NCI-H2081 (cell line): ENCODE measurements at places on chromosomes 7 and 10.

GRCh38 chr7:155739538-155740143 lies 72.6 kb downstream of the SHH start:
- DNase-seq: no peak

DNA sequence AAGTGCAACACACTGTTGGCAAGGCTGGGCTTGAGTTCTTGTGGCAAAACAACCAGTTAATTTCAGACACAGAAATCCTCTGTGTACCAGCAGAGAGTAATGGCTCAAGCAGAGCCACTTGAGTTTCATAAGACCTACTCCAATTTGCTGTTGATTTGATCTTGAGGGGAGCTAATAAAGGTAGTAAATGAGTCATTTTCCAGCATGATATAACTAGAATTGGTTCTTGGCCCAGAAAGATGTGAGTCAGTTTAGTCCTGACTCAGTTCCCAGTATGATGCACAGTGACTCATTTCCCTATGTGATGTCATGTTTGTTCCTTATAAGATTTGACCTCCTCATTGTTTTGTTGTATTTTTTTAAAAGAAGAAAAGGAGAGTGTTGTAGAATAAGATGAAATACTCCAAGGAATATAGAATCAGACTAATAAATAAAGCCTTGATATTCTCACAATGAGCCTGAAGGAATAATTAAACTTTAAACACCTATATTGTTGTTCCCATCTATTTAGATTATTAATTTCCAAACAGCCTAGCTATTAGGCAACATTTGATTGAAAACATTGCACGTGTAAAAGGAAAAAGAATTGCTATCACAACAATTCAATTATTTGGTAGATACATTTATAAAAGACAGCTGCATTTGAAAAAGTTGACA lies 186.2 kb downstream of the REEP3 start:
- no peak for DNase-seq

DNA sequence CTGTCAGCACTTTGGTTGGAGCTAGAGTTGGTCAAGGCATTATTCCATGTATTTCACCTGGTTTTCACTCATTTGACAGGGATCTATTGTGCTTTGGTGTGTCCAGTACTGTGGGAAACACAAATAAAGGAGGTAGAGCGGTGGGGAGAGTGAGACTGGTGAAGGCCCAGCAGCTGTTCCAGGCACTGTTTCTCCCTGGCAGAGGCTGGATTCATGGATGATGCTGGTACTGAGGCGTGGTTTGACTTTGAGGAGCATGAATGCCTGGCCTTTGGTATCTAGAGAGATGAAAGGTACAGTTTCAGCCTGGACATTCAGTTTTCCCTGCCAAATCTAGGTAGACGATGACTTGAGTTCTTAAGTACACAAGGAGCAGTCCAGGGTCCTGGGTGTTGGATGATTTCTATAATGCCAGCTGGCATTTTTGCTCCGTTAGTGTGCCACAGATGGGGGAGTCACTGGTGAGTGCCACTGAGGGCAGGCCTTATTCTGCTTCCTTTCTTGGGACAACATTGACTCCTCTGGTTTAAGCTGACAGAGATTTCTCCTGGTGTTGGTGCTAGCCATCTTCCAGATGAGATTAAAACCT lies 162.2 kb upstream of the BMPER start:
- no peak for DNase-seq

GRCh38 chr10:28020080-28020860 lies 21.4 kb upstream of the ODAD2 start:
- no peak for DNase-seq

- DNase-seq: no peak
Observed at GRCh38 chr10:48279081-48279751, 4.7 kb upstream of the FRMPD2 start.

GRCh38 chr10:114304571-114305421 lies 65.7 kb downstream of the VWA2 start:
- DNase-seq: peak; percentile 47

DNA sequence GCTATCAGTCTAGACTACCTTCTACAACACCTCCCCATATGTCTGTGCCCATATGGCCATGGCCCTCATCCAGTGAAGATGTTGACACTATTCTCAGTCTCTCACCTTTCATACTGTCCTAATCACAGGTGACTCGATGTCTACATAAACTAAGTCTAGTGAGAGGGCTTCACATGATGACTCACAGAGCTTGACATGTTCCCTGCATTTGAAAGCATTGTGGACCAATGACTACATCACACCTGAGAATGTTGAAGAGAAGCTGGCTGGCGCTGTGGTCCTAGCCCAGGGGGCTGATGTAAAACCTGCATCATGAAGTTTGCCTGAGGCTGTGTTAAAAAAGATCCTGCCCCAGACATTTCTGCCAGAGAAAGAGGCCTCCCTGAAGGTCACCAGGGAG lies 167.2 kb downstream of the NPSR1 start:
- no peak for DNase-seq

DNA sequence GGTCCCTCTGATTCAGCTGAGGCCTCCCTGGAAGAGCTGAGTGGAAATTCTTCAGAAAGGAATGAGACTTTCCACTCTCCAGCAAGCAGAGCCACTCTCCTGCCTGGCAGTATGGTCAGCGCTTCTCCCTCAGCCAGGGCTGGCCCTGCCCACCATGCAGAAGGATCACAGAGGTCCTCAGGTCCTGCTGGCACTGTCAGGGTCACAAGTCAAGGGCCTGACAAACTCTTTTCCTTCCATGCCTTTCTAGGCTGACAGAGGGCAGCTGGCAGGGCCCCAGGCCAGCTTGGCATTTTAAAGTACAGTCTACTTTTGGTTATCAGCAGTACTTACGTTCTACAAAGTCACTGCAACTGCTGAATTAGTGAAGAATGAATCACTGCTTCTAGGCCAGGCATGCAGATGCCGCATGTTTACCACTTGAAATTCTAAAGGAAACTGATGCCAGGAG lies 119.3 kb upstream of the FRMD4A start:
- DNase-seq: no peak

DNA sequence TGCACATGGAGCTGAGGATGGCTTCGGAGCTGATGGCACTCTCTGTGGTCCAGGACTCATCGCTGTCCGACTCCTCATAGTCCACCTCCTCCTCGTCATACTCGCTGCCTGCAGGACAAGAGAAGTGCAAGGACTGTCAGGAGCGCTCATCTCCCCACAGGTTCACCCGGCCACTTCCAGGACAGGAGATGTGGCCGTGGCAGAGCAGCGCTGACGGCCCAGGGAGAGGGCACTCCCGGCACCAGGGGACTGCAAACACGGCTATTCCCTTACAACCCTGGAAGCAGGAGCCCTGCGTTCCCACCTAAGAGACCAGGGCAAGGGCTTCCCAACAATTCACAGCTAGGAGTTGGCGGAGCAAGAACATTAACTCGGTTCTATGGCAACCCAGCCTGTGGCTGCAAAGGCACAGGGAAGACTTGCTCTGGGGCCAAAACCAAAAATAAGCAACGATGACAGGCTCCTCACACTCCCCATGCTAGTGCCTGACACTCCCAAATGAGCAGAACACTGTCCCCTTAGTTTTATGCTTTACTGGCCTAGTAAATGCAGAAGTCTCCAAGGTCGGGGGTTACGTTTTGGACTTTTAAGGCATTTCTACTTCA lies 100.9 kb downstream of the TAX1BP1 start:
- DNase-seq: no peak

DNA sequence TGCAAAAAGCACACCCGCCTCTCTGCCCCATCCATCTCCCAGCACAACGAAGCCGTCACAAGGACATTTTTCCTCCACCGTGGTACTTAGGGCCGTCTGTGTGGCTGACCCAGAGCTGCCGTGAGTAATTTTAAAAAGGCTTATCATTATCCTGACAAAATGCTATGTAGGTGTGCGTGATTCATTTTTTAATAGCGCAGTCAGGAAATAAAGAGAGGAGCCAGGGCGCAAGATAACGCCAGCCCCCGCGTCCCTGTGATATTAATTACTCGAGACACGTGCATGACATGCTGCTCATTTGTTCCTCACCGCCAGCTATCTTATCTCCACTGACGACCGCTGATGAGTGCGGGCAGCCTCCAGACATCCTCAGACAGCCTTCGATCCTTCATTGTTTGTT lies 332.7 kb upstream of the PFKP start:
- no peak for DNase-seq

DNA sequence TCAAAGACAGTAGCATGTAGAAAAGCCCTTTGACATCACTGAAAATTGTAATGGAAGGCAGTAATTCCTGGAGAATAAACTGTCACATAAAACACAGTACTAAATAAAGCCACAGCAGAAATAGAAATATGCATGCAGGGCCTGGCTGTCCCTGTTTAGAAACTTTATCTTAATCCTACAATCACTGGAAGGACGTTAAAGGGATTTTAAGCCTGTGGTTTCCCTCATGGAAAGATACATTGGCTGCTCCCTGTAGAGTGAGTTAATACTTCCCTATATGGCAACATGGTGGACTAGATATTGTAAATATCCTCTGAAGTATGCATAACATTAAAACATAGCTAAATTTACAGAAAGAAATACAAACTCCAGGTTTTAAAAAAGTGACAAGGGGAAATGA lies 1334.9 kb upstream of the CELF2 start:
- no peak for DNase-seq

GRCh38 chr7:132759482-132760243 lies 183.4 kb upstream of the PLXNA4 start:
- DNase-seq: no peak

DNA sequence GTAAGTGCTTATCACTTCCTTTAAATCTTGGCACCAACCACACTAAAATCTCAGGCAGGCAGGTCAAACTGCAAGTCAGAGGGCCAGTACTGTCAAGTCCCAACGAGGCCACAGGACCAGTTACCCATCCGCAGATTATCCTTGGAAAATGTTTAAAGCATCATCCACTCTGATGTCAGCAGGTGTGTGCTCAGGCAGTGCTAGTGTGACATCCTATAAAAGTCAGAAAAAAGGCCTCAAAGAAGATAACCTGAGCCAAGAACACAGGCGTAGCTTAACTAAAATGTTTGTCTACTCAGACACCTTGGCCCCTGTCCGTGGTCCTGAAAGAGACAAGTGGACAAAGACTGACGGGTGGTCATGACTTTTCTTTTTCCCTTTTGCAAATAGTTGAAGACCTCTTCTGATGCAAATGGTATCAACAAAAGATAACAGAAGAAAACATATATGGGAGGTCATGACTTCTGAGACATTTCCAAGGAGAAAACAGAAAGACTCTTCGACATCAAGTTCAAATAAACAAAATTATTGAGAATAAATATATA lies 309.3 kb downstream of the KCNMA1 start:
- DNase-seq: no peak

DNA sequence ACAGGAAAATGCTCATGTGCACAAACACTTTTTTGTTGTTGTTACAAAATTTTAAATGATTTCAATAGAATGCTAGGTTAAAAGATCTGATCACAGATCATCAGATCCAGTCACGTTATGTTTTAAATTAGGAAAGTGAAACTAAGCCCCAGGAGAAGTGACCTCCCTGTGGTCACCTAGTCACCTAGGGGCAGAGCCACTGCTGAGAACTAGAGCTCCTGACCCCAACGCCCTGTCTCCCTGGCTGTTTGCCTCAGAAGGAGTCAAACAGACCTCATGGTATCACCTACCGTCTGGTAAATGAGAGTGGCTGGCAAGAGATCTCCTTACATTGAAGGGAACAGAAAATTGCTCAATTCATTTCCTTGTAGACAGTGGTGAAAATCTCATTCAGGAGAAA lies 447.3 kb downstream of the ADRA2A start:
- no peak for DNase-seq

GRCh38 chr7:11702938-11703337 lies 129.1 kb downstream of the THSD7A start:
- no peak for DNase-seq

DNA sequence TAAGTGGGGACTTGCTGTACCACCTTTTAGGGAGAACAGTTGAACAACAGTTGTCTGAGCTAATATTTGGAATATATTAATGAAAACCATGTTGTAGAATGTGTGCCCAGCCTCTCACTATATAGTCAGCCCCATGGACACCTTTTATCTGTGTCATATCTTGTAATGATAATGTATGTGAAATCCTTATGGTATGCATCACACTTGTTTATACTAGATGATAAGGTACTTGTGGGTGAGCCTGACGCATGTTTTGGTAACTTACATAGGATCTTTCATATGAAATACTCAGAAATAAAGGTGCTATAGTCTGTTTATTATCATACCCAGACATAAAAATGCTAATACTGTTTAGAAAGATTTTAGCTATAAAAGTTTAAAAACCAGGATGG lies 32.8 kb downstream of the CAMK1D start:
- no peak for DNase-seq

DNA sequence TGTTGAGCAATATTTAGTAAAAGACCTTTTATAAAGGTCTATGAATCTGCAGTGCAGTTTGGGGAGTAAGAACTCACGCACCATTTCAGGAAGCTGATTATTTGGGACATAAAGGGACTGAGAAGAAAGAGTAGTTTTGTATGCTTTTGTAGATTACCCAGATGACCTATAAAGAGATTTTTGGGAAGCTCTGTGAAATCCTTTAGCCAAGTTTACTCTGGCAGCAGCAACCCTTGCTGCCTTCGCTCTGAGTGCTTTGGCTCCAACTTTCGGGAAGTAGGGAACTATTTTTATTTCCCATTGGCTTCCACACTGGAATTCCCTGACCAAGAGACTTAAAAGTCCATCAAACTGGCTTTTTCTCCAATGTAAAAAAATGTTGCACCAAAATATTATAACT lies 1110.1 kb upstream of the PHF14 start:
- no peak for DNase-seq
